ENCODE measurements at places on chromosomes 1 and 21. TPM values are rescaled to one million over a fixed set of nuclear protein-coding genes. Genes with fewer than 3 reads are reported as not detected.
A peak's percentile ranks its signal among the peaks of the same experiment; 100 is the strongest.

GRCh38 chr1:192266645-192267044 is 50.1 kb upstream of the RGS21 start:
- DNase-seq: no peak

DNA sequence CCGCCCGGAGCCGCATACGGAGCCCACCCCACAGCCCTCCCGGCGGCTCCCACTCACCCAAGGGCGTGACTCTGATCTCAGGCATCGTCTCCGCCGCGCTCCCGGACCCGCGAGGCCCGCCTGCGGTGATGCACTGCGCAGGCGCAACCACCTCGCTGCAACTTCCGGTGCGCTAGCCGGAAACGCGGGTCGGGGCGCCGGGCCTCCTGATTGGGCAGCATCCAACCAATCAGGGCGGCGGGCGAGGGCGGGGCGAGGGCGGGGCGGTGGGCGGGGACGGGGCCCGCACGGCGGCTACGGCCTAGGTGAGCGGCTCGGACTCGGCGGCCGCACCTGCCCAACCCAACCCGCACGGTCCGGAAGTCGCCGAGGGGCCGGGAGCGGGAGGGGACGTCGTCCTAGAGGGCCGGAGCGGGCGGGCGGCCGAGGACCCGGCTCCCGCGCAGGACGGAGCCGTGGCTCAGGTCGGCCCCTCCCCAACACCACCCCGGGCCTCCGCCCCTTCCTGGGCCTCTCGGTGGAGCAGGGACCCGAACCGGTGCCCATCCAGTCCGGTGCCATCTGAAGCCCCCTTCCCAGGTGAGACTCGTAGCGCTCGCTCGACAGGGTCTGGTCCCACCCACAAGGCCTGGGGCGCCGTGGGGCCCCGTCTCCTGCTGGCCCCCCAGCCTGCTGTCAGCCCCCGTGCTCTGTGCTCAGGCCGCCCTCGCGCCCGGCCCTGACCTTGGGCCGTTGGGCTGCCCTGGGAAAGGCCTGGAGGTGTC is at the start of the genes CPTP and INTS11:
TSS of gene CPTP (plus strand) at position 279 of the 764 bp plus-strand sequence. CDS start 2,109 bp downstream, outside the sequence.
TSS of gene INTS11 (minus strand) at position 137 of the 764 bp plus-strand sequence. CDS start at position 85, 52 bp downstream.
- DNase-seq: no peak

DNA sequence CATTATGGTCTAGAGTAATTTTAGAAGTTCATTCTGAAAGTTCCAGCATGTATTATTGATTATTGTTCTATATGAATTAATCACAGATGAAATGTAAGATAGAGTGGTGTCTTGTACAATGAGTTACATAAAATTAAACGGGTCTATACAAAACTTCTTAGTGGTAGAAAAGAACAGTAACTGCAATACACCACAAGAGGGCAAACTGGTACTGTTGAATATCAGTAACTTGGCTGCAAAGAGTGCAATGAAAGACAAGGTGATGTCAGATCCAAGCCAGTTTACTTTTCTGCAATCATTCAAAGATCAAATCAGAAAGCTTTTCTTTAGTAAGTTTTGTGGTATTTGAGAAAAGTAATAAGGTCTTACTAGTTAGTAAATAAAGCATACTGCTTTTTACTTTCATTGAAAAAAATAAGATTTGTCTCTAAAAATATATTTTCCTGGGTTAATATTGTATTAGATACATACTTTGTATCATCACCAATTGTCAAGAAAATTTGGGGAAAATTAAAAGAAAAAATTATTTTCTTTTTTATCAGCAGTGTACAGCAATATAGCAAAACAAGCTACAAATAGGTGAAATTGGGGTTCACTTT is 66.4 kb upstream of the BTG3 start:
- DNase-seq: peak; percentile 38

DNA sequence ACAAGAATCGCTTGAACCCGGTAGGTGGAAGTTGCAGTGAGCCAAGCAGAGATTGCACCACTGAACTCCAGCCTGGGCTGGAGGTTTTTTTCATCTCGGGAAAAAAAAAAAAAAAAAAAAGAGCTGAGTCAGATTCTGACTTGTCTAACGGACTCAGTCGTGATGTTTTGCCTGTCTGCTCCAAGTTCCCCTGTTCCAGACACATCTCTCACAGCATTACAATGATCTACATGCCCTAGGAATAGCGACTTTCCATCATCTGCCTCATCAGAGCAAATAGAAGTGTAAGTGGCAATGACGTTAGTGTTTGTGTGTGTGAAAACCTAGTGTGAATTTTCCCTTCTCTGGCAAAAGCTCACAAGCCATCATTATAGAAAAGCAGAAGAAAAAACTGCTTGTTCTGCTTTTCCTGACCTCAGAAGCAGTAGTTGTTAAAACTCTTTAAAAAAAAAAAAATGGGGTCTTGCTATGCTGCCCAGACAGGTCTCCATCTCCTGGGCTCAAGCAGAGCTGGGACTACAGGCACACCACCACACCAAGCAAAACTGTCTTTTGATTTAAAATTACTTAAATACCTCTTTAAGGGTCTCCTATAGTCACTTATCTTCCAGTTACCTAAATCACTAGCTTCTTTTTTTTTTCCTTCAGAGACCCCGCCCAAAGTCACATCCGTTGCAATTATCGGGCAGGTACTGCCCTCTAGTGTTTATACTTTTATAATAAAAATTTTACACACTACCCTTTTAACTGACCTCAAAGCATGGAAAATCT is 37.3 kb downstream of the PLEKHO1 start:
- DNase-seq: no peak

DNA sequence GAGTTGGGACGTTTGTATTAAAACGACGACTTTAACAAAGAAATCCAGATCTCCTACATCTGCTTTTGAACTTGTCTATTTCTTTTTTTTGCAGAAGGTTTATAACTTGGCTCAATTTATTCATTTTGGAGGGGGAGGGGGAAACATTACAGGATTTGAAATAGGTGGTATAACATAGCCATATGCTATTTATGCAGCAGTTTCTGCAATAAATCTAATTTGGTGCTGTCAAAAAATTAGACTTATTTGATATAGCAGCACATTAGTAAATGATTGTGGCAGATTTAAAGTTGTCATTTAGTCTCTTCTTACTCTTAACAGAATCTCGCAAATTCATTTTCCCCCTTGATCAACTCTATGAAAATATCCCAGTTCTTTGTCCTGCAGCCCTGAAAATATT is 138.2 kb downstream of the SDCCAG8 start:
- DNase-seq: no peak

GRCh38 chr1:89070509-89070908 is 5.5 kb upstream of the GBP1 start:
- no peak for DNase-seq

DNA sequence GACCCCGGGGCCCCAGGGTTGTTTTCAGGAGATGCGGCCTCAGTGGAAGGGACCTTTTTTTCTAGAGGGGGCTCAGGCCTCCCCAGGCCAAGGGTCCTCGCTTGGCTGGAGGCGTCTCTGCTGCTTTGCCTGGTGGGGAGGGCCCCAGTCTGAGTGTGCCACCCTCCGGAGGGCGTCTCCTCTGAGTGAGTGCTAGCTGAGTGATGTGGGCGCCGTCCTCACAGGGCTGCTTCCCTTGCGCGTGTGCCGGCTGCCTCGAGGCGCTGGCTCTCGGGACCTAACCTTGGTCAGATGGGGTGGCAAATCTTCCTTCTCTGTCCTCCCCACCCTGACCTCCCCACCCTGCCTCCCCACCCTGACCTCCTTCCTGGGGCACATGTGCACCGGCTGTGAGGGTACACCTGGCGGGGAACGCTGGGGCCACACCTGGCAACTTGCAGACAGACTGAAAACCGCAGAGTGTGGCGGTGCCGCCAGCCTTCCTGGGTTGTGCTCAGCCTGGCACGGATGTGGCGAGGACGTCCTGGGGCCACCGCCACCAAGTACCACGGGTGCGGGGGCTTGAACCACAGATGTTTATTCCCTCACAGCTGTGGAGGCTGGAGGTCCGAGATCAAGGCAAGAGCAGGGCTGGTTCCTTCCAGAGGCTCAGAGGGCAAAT is 93.0 kb upstream of the TTC34 start:
- no peak for DNase-seq

DNA sequence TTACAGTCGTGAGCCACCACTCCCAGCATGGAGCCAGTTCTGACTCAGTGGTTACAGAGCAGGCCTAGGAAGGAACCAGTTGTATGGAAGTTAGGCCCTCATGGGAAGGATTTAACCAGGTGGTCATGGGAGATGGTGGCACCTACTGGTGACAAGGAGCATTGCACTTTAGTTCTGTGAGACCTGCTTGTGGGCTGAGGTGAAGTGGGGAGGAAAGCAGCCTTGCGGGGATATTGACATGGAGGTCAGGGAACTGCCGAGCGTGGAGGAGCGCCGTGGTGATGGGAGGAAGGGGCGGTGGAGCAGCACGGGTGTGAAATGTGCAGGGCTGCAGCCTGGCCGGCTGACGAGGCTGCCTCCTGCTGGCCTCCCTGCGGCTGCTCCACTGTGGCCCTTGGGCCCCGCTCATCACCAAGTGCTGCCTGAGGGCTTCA is 100.4 kb downstream of the GALNT2 start:
- no peak for DNase-seq

- no peak for DNase-seq
Measured at GRCh38 chr1:158572226-158572625, 1.8 kb upstream of the OR6P1 start.

GRCh38 chr1:234140388-234140787 is 232.9 kb upstream of the COA6 start:
- no peak for DNase-seq

DNA sequence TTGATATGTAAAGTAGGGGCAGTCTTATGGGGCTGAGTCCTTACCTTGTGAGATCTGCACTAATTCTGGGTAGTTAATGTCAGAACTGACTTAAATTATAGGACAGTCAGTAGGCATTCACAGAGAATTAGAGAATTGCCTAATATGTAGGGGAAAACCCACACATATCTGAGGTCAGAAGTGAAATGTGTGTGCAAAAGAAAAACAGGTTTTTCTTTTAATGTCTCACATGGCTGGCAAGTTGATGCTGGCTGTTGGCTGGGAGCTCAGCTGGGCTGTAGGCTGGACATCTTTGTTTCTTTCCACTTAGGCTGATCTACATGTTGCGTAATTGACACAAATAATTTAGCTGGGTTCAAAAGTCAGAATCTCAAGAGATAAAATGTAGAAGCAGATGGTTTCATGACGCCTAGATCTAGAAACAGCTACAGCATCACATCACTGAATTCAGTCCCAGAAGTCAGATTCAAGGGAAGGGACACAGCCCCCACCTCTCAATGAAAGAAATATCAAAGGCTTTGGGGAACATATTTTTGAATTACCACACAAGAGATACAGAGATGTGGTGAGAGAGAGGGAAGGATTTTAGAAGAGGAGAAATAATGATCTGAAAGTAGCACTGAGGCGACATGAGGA is 98.9 kb downstream of the TNFSF18 start:
- DNase-seq: no peak

GRCh38 chr1:55456971-55457370 is 241.8 kb upstream of the USP24 start:
- DNase-seq: no peak

GRCh38 chr1:30120245-30121000 is 603.0 kb downstream of the MATN1 start:
- DNase-seq: no peak

GRCh38 chr1:17121881-17122280 is 2.6 kb upstream of the PADI2 start:
- no peak for DNase-seq

GRCh38 chr1:44154049-44154448 is 12.6 kb upstream of the KLF18 start:
- no peak for DNase-seq

- DNase-seq: no peak
Measured at GRCh38 chr1:48018799-48019198, 21.6 kb upstream of the TRABD2B start.

DNA sequence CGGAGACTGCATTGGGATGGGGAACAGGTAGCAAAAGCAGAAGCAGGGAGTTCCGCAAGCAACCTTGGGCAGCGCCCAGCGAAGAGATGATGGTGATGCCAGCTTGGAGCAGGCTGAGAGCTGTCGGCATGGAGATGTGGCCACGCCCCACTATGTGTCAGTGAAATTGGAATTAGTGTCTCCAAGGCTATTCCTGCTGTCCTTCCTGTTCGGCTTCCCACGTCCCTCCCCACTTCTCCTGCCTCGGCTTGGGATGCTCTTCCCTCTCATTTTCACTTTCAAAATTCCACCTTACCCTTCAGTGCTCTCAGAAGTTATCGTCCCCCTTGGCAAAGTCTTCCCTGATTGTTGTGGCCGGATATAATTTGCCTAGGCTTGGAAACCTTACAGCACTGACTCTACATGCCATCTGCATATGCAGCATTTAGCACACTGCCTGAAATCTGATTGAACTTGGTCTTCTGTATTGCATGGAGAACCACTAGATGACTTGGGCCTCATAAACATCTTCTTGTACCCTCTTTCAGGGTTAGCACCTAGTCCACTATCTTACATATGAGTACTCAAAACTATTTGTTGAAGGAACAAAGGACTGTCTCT is 270.7 kb upstream of the RUNX1 start:
- no peak for DNase-seq

GRCh38 chr21:43190951-43191350 is 22.1 kb downstream of the CRYAA start:
- DNase-seq: no peak

DNA sequence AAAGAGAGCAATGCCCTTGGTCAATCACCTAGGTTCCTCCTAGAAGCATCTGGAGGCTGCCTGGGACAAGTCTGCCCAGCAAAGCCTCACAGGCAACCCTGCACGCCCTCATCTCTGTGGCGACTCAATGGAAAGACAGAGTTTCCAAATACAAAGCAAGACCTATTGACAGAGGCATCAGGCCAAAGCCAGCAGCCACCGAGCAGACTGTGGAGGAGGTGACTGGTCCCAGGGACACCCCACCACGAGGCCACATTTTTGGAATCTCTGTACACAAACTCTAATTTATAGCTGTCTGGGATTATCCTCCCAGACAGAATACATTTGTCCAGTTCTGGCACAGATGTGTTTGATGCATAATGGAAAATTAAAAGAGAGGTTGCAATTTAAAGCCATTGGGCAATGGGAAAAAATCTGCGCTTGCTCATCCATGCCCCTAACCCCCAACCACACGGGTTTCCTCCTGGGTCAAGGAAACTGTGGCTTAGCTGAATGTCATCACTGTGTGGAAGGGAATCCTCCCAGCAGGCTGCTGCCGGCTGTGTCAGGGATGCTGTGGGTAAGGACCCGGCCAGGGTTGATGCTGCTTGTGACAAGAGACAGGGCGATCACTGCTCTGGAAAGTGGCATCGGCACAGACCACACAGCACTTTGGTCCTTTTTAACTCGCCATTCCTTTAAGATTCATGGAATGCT is 14.3 kb downstream of the TSPAN2 start:
- no peak for DNase-seq

NT5C1A gene
- total RNA-seq: not detected

TACSTD2 gene
- 219 TPM for total RNA-seq

TSPEAR gene
- not detected for total RNA-seq

TSPAN1 gene
- total RNA-seq: 71.6 TPM

AGMAT gene
- 3.8 TPM for total RNA-seq

PTPRC gene
- total RNA-seq: not detected

DCDC2B gene
- total RNA-seq: not detected

MAP3K7CL gene
- total RNA-seq: 0.92 TPM

SHISA4 gene
- total RNA-seq: 22.4 TPM

ZFP69B gene
- total RNA-seq: 2.6 TPM

SLC30A2 gene
- total RNA-seq: not detected

F13B gene
- total RNA-seq: not detected

MIXL1 gene
- total RNA-seq: not detected

KRTAP19-8 gene
- total RNA-seq: not detected

Measured in epithelial cell of proximal tubule (primary cell).